PC-3 (cell line): ENCODE measurements at places on chromosomes 3 and 15. TPM values are rescaled to one million over a fixed set of nuclear protein-coding genes. Genes with fewer than 3 reads are reported as not detected.

Gene GOLGA8G
- not detected in 2 replicates for total RNA-seq

Gene TMEM266
- not detected in 2 replicates for total RNA-seq

Gene AADACL2
- not detected in 2 replicates for total RNA-seq

Gene RGMA
- 1.3 and 2.5 TPM in 2 replicates for total RNA-seq

Gene ENTPD3
- total RNA-seq: 6.0 and 7.1 TPM in 2 replicates

Gene ADCY5
- total RNA-seq: not detected in 2 replicates

Gene PRTG
- total RNA-seq: 1.4 and 5.2 TPM in 2 replicates

- DNase-seq: peak; percentile 62
These were observed 45.6 kb downstream of the DLEC1 start for GRCh38 chr3:38084334-38085310.

GRCh38 chr15:100457201-100457600 is 71.5 kb downstream of the CERS3 start:
- no peak for DNase-seq

GRCh38 chr15:91839867-91840266 is 13.6 kb upstream of the SLCO3A1 start:
- peak; percentile 20 for DNase-seq

GRCh38 chr3:37024820-37025405 is 31.6 kb downstream of the MLH1 start:
- no peak for DNase-seq

DNA sequence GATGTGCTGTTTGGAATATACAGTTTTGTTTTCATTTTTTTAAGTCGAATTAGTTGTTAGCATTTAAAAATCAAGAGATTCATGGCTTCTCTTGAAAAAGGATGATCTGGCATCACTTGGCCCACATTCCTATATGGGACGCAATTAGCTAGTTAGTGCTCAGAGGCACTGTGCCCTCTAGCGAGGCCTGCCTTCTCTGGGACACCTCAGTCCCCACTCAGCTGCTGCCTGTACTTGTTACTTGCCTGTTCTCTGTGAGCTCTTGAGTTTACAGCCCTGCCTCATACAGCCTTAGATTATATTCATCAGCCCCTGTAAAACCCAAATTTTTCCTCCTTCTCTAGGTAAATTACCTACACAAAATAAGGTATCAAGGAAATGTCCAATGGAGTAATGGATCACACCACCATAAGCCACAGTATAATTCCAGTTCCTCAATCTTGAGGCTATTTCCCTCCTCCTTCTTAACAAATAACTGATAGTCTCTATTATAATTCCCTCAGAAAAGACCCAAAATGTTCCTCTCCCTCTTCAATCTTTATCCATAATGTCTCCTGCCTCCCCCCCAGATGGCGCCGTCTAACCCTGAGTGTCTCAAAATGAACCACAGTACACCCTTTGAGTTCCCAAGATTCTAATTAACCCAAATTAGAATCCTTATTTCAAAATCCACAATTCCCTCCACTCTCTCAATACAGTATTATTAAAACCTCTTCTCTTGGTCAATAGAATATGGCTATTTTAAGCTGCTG is 2.7 kb downstream of the ZMAT3 start:
- peak; percentile 30 for DNase-seq

- no peak for DNase-seq
These were observed 35.9 kb upstream of the MRPS22 start for GRCh38 chr3:139307601-139308555.

- no peak for DNase-seq
These were observed 58.4 kb upstream of the POLG start for GRCh38 chr15:89393056-89393455.

GRCh38 chr3:184042617-184043016 is 10.2 kb upstream of the HTR3C start:
- DNase-seq: no peak

DNA sequence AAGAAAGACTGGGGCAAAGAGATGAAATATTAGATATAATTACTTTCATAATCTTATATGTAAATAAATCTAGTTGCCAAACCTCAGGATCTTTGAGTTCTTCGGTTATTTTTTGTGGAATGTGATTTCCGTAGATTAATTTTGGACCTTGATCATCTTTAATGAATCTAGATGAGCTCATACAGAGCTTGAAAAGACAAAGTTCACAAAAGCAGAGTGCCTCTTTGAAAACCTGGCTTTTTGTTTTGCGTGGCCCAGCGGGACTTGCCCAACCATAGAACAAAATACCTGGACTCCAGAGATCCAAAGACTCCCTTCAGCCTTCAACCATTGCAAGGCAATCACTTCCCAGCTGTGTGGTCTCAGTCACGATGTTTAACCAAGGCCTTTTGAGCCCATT is 54.8 kb upstream of the CHST2 start:
- DNase-seq: no peak

DNA sequence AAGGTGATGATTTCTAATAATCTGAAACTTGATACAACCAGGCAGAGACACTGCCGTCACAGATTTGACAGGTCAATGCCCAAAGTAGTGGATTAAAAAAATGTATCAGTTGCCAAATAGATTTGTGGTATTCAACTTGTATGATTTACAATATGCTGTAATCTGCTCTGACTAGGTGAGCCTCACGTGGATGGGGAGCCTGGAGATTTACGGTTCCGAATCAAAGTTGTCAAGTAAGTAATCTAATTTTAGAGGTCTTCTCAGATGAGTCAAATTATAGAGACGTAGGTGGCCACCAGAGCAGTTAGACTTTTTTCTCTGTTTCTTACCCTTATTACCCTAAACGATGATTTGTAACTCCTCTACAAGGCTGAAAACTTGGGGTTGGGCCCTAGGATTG is 12.0 kb downstream of the DNAJB11 start:
- DNase-seq: no peak

- DNase-seq: peak; percentile 82
These were observed 315.1 kb upstream of the CBLB start for GRCh38 chr3:106183762-106184391.

DNA sequence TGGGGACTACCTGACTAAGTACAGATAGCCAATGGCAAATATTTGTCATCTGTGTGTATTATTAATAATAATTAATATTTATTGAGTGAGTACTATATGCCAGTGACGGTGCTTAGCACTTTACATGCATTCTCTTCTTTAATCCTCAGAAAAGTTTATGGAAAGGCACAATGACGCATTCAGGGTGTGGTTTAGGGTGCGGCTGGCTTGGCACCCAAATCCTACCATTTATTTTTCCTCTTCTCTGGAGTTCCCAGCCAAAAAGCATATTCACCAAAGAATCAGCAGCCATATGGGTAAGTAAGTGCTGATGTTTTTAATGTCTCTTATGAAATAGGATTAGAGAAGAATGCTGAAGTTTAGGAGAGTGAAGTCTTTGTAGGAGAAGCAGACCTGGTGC is 140.4 kb upstream of the TP63 start:
- peak; percentile 48 for DNase-seq

DNA sequence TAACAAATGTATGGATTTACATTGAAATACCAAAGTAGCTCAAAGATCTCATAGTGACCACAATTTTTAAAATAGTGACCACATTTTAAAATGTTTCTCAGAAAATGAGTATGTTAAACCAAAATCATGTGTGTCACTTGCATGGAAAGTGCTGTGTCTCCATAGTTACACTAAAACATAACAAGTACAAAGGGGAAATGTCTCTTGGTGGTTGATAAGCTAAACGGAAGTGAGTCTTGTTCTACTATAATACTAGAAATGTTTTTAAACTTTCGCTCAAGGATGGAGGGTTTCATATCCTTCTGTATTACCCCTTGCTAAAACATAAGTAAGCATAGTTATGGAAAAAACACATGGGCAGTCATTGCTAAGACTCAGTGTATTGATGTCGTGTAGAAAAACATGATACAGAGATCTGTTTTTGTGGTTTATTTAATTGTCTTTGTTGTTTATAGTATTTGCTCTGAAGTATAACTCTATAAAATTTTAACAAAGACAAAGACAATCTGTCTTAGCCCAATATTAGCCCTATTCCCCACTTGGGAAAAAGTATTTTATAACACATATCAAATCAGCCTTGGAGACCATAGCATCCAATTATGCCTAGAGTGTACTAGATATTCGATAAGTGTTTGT is 27.0 kb upstream of the DENND4A start:
- no peak for DNase-seq

- no peak for DNase-seq
These were observed 345.7 kb downstream of the CNTN3 start for GRCh38 chr3:74268753-74269152.

DNA sequence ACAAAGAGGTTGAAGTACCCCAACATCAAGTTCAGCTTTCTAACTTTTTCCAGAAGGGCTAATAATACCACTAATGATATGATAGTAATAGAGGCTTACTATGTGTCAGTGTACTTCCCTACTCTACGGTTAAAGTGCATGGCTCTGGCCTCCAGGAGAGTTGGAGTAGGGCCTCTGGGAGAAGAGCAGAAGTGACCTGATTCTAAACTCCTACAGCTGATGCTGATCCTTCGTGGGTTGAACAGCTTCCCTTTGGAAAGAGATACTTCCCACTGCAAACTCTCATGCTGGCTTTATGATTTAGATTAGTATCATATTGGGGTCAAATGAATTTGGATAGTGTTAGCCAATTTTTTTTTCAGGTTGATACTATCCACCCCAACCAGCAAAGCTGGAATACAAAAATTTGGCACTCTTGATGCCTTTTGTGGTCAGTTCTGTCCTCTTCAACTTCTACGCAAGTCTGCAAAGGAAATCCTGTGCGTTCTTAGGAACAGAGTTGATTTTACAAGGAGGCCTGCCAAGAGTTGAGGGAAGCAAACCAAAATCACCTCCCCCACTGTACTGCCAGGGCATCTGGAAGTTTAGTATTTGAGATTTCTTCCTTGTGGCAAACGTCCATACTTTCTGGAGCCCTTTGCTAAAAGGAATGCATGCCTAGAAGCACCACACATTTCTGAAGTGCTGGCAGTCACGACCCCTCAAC is 17.8 kb downstream of the TMEM212 start:
- no peak for DNase-seq

- no peak for DNase-seq
These were observed 61.2 kb downstream of the KLHL6 start for GRCh38 chr3:183494341-183494740.

DNA sequence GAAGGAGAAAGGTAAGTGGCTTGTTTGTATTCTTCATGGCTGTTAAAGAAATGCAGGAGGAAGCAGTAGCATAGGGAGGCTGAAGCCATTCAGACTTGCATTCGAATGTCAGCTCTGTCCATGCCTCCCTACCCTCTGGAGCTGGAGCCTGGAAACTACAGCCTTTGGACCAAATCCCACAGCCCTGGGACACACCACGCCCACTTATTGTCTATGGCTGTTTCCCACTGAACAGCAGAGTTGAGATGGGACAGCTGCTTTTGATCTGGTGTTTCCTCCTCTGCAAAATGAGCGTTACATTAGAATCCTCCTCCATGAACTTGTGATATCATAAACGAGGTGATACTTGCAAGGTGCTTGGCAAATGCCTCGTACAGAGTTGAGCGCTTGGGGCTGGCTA is 3.6 kb downstream of the FAM107A start:
- DNase-seq: no peak

GRCh38 chr3:5221701-5222100 is 34.2 kb downstream of the EDEM1 start:
- DNase-seq: no peak

GRCh38 chr3:186365202-186365974 is 3.4 kb upstream of the DGKG start:
- peak; percentile 35 for DNase-seq

GRCh38 chr3:31439890-31440750 is 92.6 kb upstream of the STT3B start:
- no peak for DNase-seq

GRCh38 chr15:48855501-48856440 is 22.2 kb upstream of the EID1 start:
- peak; percentile 54 for DNase-seq

- no peak for DNase-seq
These were observed 93.5 kb downstream of the FMN1 start for GRCh38 chr15:33101036-33101435.

DNA sequence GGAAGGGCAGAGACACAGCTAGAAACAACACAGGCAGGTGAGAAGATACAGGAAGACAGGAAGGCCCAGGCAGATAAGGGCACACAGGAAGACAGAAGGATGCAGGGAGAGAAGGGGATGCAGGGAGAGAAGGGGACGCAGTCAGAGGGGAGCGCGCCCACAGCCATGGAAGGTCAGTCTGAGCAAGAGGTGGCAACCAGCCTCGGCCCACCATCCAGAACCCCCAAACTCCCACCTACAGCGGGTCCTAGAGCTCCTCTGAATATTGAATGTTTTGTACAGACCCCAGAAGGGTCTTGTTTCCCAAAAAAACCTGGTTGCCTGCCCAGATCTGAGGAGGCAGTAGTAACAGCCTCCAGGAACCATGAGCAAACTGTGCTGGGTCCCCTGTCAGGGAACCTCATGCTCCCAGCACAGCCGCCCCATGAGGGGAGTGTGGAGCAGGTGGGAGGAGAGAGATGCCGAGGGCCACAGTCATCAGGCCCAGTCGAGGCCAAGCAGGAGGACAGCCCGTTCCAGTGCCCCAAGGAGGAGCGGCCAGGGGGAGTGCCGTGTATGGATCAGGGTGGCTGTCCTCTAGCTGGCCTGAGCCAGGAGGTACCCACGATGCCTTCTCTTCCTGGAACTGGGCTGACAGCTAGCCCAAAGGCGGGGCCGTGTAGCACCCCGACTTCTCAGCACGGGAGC is 27.6 kb upstream of the SLC28A1 start:
- no peak for DNase-seq

- DNase-seq: peak; percentile 62
These were observed 462.0 kb downstream of the PDCD6IP start for GRCh38 chr3:34260271-34261000.

GRCh38 chr15:62983956-62984355 is 58.6 kb upstream of the TPM1 start:
- no peak for DNase-seq

- DNase-seq: no peak
These were observed 77.3 kb downstream of the C3orf70 start for GRCh38 chr3:185075547-185075946.

- no peak for DNase-seq
These were observed 69.6 kb downstream of the ATP10A start for GRCh38 chr15:25793354-25794050.

DNA sequence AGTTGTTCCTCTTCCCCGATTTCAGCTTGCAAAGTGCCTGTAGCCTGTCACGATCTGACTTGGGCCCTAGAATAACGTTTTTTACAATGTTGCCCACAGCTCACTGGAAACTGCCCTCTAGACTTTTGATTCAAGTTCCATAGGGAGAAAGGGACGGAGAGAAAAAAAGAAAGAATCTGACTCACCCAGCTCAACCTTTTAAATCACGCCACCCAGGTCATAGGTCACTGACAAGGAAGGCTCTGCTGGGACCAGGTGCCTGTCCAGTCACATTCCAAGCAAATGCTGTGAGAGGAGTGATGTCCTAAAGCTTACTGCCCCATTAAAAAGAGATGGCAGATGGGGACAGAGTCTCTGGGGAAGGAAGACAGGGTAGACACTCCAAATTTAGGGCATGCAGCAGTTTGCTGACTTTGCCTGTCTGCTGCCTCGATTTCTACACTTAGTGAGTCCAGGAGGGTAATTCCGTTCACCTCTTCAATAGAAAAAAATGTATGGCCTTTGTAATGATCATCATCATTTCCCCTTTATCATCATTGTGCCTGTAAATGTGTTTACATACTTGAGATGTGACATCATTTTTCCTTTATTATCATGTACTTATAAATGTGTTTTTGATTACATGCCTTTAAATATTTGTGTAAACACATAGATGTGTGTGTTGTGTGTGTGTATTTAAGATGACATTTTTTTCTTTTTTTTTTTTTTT is 8.4 kb upstream of the MYO1E start:
- DNase-seq: no peak
